Activated T-cell treated with anti-CD3 and anti-CD28 coated beads, Interleukin-2, amount 50 U/mL, for 48 hours (primary cell): ENCODE measurements at places on chromosomes 5 and 9.

DNA sequence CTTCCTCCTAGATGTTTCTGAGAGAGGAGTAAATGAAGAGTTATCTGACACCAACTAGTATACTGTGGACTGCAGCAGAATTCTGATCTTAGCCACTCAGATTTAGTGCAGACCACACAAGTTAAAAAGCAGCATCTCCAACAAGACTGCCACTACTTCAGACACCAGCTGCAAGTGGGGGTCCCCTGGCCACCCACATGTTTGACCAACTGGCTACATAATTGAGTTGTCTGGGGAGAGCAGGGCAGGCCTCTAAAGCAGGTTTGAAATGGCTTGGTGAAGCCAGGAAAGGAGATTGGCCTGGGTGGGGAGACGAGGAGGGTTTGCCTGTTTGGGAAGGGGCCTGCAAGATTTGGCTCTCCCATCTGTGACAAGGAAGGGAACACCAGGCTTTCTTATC lies 40.5 kb upstream of the FAM81B start:
- DNase-seq = no peak

GRCh38 chr5:154727361-154727760 lies 27.8 kb upstream of the LARP1 start:
- DNase-seq = no peak

DNA sequence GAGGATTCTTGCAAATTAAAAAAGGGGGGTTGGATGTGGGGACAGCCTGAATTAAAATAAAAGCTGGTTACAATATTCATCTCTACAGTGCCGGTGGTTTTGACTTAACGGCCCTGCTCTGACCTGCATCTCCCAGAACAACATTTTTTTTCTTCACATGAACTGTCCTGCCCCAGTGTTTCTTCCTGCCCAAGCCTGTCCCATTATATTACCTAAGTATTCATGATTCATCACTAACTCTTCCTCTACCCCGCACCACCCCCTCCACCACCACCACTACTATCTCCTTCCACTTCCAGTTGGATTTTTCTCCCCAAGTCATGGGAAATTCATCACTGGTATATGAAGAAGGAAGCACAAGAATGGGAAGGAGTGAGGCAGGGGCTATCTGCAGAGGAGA lies 90.1 kb downstream of the ZFAND5 start:
- DNase-seq = no peak

DNA sequence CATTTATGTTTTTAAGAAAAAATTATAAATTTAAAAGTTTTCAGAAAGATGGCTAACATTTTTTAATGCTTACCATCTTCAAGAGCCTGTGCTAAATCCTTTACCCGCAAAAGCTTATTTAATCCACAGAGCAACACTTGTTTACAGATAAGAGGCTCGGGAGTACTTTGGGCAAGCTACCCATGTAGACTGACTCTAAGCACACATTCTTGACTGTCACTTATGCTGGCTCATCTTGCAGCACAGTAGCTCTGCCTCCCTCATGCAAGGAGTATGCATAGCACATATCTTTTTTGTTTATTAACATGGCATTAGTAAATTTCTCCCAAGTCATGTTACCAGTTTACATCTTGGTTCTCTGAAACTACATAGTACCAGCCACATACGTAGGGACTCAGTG lies 14.7 kb downstream of the SH3RF2 start:
- DNase-seq = no peak

GRCh38 chr9:93308158-93308602 lies 124.2 kb downstream of the WNK2 start:
- no peak for DNase-seq

DNA sequence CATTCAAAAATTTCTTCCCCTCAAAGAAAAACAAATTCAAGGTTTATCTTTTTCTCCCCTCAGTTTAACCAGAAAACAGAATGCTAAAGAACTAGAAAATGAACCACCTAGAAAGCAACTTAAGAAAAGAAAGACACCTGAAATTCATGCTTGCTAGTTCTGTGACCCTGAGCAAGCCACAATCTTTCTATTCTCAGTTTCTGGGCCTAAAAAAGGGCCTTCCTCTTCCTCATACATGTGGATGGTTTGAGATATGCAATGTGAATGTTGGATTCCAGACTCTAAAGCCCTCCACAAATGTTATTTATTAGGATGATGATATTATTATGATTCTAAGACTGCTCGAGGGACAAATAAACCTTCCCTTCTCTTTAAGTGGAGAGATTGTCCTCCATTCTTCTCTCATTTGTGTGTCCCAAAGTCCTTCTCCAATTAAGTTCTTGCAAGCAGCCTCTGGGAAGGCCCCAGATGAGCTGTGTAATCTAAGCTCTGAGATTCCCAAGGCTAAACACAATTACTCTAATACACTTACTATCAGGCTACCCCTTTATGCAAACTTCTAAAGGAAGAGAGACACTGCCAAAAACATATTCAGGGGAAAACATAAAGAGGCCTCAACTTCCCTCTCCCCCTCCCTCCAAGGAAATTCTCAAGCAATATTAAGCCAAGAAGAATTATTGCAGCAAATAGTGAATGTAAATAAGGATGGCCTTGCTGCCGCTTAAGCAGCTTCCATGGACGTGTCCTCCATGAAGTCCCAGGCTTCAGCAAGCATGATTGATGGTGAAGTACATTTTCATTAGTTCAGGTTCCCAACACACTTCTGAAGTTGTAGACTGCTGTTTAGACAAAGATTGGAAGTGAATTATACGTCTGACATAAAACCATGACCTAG lies 80.2 kb downstream of the PRKACG start:
- DNase-seq = no peak

DNA sequence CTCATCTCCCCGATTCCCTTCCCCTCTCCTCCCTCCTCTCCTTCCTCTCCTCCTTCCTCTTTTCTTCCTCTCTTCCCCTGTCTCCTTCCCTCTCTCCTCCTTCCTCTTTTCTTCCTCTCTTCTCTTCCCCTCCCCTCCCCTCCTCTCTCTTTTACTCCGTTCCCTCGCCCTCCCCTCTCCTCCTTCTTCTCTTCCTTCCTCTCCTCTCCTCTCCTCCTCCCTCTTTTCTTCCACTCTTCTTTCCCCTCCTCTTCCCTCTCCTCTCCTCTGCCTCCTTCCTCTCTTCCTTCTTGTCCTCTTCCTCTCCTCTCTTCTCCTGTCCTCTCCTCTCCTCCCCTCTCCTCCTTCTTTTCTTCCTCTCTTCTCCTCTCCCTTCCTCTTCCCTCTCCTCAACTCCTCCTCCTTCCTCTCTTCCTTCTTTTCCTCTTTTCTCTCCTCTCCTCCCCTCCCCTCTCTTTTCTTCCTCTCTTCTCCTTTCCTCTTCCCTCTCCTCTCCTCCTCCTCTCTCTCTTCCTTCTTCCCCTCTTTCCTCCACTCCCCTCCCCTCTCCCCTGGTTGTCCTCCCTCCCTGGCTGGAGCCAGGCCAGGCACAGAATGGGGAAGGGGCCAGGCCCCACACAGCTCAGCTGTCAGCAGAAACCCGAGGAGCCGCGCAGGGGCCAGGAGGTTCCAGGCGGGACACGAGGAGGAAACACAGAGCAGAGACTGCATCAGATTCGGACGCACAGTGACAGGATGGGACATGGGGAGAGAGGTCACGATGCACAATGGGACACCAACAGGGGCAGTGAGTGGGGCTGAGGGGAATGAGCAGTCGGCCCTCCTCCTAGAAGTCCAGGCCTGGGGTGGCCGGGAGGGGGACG lies 48.0 kb downstream of the CAMK2A start:
- DNase-seq = no peak

DNA sequence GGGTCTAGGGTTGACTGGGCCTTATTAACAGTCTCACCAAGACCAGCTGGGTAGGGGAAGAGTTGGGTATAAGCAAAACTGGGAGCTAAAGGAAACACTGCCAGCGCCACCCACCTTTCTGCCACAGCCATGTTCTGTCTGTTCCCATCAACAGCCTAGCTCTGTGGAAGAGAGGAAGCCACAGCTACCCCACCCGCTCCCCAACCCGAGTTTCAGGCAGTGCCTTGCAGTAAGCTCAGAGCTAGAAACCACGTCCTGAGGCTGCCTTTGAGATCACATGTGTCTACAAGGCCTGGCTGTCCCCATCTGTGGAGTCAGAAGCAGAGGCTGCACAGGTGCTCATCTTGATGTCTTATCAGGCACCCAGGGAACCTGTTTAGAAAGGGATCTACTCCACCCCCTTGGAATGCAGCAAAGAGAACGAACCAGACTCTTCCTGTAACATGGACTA lies 15.3 kb downstream of the HNRNPH1 start:
- peak; percentile 54 for DNase-seq

- DNase-seq = no peak
Measured at GRCh38 chr5:109694451-109694891, 4.7 kb downstream of the MAN2A1 start.

DNA sequence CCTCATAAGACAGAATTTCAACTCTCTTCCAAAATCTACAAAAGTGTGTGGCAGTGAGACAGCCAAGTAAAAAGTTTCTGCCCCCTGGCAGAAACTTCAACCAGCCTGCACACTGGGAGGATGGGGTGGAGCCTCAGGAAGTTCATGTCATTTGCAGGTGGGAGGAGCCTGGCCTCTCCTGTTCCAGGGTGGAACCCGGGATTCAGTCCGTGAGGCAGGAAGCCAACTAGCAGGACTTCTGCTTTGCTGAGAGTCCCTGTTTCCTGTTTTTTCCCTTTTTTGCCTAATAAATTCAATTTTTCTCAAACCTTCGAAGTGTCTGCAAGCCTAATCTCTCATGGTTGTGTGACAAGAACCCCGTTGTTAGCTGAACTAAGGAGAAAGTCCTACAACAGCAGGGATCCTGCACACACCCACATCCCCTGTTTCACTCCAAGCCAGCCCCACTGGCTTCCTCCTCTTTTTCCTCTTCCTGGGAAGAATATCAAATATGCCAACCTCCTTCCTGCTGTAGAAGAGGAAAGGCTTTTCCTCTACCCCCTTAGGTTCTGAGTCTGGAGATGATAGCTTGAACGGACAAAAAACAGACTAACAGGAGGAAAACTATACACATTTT lies 69.3 kb downstream of the ALDH7A1 start:
- no peak for DNase-seq

GRCh38 chr9:137141976-137142936 lies 3.3 kb downstream of the GRIN1 start:
- no peak for DNase-seq

DNA sequence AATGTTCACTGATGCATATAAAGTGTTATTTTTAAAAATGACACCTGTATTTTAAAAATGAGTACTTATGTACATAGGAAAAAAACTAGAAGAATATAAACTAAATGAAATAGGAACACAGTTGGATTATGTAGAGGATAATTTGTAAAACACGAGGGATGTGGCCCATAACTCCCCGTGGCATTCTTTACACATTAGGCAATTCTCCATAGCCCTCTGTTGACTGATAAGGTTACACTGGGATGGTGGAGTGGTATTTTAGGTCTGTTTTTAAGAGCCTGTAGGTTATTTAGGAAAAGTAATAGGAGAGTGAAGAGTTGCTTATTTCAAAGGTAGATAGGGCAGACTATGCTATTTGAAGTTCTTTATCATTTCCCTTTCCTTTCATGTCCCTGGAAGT lies 1.8 kb downstream of the CAVIN4 start:
- DNase-seq = no peak

GRCh38 chr5:7269591-7270274 lies 126.2 kb upstream of the ADCY2 start:
- DNase-seq = no peak

DNA sequence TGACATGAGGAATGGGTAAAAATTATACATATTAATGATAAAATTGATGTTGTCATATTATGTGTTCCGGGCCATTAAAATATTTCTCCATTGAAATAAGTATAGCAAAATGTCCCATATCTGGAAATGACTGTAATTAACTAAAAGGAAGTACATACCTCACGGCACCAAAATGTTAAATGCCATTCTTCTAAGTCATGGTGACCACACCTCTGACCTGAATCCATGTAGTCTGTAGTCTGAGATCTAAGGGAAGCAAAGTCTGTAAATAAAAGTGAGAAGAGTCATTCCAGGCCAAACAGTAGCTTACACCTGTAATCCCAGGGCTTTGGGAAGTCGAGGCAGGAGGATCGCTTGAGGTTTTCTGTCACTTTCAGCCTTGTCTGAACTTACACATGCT lies 8.7 kb upstream of the GDA start:
- DNase-seq = no peak
